Activated T-cell treated with anti-CD3 and anti-CD28 coated beads for 24 hours (primary cell): ENCODE measurements at places on chromosomes 4 and X.

DNA sequence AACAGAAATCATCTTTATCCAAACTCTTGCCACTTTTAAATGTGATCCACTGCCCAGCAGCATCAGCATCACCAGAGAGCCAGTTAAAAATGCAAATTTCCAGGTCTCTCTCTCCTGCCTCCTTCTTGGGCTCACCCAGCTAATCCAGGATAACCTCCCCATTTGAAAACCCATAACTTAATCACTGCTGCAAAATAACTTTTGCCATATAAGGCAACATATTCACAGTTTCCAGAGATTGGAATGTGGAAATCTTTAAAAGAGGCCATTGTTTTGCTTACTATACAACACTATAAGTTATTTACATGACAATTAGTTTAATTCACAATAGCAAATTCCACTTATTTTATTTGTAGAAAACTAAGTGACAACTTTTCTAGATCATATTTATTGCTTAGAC is 4.8 kb upstream of the EXOSC9 start:
- no peak for DNase-seq

DNA sequence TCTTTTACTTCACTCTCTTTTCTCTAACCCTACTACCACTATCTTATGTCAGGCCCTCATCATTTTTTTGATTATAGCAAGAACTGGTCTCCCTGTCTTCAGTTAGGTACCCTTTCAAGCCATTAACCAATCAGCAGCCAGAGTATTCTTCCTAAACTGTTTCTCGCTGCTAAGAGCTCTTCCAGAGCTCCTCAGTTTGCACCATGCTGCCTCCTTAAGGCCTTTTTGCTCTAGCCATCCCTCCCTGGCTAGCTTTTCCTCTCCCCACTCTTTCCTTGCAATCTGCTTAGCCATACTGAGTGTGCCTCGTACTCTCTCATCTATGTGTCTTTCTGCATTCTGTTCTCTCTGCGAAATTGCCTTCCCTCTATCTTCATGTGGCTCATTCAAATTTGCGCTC is 32.9 kb downstream of the KIF4A start:
- no peak for DNase-seq

DNA sequence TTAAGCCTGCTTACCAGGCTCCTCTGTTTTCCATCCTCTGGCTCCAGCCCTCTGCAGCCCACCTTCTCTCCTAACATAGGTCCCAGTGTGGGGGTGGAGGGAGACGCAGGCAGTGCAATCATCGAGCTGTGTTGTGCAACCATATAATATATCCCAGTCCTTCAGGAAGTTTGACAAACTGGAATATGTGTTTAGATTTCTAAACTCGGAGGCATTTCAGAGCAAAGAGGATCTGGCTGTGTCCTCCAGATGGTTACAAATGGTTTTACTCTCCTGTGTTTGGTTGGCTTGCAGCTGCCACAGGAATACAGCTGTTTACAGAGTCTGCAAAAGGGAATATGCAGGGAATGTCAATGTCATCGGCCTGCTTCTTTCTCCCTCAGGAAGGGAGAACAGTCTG is 195.3 kb upstream of the LNX1 start:
- no peak for DNase-seq

GRCh38 chr4:80257851-80258250 is 8.6 kb upstream of the FGF5 start:
- no peak for DNase-seq

DNA sequence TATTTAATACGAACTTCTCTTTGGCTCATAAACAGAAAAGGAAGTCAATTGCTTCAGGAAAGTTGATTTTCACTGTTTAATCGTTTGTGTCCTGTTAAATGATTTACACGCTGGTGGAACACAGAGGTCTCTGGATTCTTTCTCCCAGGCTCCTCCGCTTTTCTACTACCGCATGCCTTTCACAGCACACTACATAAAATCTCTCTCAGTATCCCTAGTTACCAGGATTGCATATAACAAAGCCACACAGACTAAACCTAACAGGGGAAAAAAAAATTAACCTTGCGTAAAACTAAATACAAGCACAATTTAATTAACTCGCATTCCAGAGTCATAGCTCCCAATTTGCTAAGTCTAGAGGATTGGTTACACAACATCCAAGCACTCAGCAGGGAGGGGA is 133.9 kb downstream of the CORIN start:
- no peak for DNase-seq

- no peak for DNase-seq
Measured at GRCh38 chr4:164876700-164877324, at the start of gene APELA. Gene APELA, plus strand, starts transcription at chr4:164877178. Its CDS starts 154 bp downstream, at chr4:164877332.

DNA sequence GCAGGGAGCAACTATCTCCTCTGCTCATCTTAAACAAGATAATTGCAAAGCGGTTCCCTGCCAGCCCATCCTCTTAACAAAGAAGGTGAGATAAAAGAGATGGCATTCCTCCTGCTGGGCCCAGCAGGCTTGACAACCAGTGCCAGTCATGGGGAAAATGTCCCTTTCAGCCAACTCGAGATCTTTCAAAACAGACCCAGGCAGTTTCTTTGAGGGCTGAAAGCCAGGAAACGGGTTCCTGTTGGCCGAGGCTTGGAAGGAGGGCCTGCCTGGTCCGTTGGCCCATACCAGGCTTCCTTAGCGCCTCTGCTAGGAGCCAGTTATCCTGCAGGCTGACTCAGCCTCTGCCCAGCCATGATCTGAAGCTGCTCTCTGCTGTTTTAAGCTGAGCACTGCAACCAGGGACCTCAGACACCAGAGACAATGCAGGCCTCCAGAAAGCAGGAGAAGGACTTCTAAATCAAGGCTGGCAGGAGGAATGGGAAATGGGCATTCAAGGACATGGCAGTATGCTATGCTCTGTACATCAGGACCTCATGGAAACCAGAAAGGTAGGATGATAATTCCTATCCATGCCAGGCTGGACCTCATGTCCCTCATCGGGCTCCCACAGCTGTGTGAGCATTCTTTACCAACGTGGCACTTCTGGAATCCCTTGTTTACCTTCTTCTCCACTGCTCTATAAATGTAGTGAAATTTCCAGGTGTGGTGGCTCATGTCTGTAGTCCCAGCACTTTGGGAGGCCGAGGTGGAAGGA is 42.4 kb upstream of the SLC2A9 start:
- no peak for DNase-seq

- DNase-seq: no peak
Measured at GRCh38 chrX:85903692-85904471, 143.5 kb downstream of the CHM start.

GRCh38 chr4:100881283-100881682 is 363.5 kb upstream of the EMCN start:
- DNase-seq: no peak

- DNase-seq: no peak
Measured at GRCh38 chr4:109590905-109591304, 30.9 kb downstream of the MCUB start.

GRCh38 chr4:112818594-112818965 is 181.6 kb downstream of the LARP7 start:
- DNase-seq: no peak

GRCh38 chr4:108954880-108955279 is 192.0 kb upstream of the ETNPPL start:
- DNase-seq: no peak

- DNase-seq: no peak
Measured at GRCh38 chr4:15035159-15035558, 32.9 kb downstream of the CPEB2 start.

DNA sequence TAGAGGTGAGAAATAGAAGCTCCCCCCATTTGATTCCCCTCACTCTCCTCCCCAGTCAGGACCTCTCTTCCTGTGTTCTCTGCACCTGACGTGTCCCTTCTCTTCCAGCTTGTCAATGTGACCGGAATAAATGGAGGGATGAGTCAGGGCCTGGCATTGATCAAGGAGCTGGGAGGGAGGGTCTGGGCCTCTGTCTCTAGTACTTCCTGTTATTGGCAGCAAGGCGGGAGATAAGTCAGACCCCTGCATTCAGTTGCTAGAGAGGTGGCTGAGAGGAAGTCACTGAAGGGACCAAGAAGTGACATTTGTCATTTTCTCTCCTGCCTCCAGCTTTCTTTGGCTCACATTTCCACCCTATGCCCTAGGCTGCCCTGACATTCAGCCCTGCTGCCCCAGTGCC is 35.1 kb upstream of the ZNF41 start:
- DNase-seq: no peak

GRCh38 chr4:126630230-126630629 is 1002.5 kb upstream of the INTU start:
- DNase-seq: no peak

- DNase-seq: no peak
Measured at GRCh38 chr4:133799717-133800315, 401.8 kb downstream of the PABPC4L start.

- DNase-seq: no peak
Measured at GRCh38 chr4:87975466-87975865, at the start of gene SPP1. Gene SPP1, plus strand, starts transcription at chr4:87975714. Its CDS starts 1,182 bp downstream, at chr4:87976896.

DNA sequence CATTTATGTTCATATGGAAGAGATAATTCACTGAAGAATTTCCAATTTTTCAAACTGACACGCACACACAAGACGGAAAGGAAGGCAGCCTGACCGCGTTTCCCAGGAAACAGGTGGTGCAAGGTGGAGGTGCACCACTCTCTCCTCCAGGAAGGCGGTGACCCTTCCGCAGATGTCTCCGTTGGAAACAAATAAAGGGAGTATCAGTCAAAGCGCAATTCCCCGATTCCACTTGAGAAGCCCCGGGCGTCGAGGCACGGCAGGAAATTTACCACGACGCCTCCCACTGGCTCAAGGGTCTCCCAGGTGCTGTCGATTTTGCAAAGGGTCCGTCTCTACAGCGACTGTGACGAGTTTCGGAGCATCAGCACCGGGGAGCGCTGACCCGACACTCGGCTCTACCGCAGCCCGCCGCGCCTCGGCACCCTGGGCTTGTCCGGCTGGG is 770 bp upstream of the TIGD2 start:
- DNase-seq: no peak
